Thyroid gland (tissue), 4 donors: ENCODE measurements at places on chromosomes 4 and X. TPM values are rescaled to one million over a fixed set of nuclear protein-coding genes. Genes with fewer than 3 reads are reported as not detected.

DNA sequence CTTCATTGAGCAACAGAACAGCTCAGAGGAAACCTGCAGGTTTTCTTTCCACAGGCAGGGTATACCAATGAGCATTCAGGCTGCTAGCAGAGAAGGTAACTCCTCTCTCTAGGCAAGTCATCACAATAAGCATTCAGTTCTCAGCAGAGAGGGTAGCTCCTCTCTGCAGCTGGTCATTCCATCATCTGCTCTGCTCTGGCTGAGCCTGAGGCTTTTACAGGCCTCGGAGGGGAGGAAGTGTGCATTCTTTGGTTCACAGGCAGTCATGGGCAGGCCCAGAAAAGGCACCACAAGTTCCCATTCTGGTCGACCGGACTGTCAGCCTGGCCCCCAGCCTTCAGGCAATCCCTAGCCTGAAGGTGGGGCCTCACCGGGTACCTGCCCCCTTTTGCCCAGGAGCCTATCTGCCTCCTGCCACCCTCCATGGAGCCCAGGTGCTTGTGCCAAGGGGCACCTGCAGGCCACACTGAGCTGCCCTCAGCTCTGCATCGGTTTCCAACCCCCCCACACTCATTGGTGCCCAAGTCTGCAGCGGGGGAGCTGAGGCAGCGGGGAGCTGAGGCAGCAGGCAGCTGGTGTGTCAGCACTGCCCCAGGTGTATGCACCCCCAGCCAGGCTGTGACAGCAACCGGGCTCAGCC, 83.1 kb downstream of the PRDM5 start:
- no peaks in the 10 kb centered on the region for H3K27me3 ChIP-seq
- no peak overlapping the region for H3K4me3 ChIP-seq
- no peak for DNase-seq
- H3K36me3 ChIP-seq, result no peaks in the 10 kb centered on the region
- no peak overlapping the region for H3K27ac ChIP-seq
- peaks cover 6% of the 10 kb centered on the region for H3K4me1 ChIP-seq

The CFI gene
- 58.5 TPM for total RNA-seq

The MAGEA11 gene
- total RNA-seq, result not detected

GRCh38 chr4:17132226-17132625, 233.8 kb upstream of the LDB2 start:
- DNase-seq, result no peak
- no peak overlapping the region for H3K4me3 ChIP-seq
- no peak overlapping the region for H3K27ac ChIP-seq
- H3K36me3 ChIP-seq, result no peaks in the 10 kb centered on the region
- no peaks in the 10 kb centered on the region for H3K4me1 ChIP-seq

The ZBED1 gene
- 32.4 TPM for total RNA-seq

The HPGD gene
- total RNA-seq, result 1.9 TPM

The PDLIM3 gene
- 262 TPM for total RNA-seq

DNA sequence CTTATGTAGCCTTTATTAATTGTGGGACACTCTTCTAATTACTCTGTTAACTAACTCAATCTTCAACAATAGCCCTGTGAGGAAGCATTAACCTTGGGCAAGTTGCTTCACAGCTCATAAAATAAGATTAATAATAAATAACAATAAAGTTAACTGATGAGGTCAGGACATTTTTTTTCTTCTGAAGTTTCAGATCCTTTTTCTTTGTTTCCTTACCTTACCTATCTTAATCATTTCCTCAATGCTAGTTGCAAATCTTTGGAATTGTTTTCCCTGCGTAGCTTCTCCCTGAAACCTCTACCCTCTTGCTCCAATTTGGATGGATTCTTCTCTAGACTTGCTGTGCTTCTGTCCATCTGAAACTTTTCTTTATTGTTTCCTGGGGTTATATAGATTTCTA, 17.5 kb upstream of the PLAC8 start:
- no peaks in the 10 kb centered on the region for H3K27me3 ChIP-seq
- H3K4me1 ChIP-seq, result no peaks in the 10 kb centered on the region
- H3K27ac ChIP-seq, result no peak overlapping the region
- H3K4me3 ChIP-seq, result no peak overlapping the region
- H3K36me3 ChIP-seq, result no peaks in the 10 kb centered on the region

The MAGED4B gene
- total RNA-seq, result 17.8 TPM

The TMPRSS11B gene
- not detected for total RNA-seq

- peak overlapping the region; percentile 2 for H3K27ac ChIP-seq
- no peaks in the 10 kb centered on the region for H3K27me3 ChIP-seq
- H3K4me3 ChIP-seq, result no peak overlapping the region
- DNase-seq, result peak; percentile 57
Measured at GRCh38 chr4:119041951-119042560, 93.6 kb upstream of the MYOZ2 start.

The FAT1 gene
- total RNA-seq, result 78.2 TPM

- no peak overlapping the region for H3K27ac ChIP-seq
- no peaks in the 10 kb centered on the region for H3K27me3 ChIP-seq
- H3K36me3 ChIP-seq, result no peaks in the 10 kb centered on the region
- no peak overlapping the region for H3K4me3 ChIP-seq
Measured at GRCh38 chr4:111650674-111651086, 494.6 kb upstream of the FAM241A start.

DNA sequence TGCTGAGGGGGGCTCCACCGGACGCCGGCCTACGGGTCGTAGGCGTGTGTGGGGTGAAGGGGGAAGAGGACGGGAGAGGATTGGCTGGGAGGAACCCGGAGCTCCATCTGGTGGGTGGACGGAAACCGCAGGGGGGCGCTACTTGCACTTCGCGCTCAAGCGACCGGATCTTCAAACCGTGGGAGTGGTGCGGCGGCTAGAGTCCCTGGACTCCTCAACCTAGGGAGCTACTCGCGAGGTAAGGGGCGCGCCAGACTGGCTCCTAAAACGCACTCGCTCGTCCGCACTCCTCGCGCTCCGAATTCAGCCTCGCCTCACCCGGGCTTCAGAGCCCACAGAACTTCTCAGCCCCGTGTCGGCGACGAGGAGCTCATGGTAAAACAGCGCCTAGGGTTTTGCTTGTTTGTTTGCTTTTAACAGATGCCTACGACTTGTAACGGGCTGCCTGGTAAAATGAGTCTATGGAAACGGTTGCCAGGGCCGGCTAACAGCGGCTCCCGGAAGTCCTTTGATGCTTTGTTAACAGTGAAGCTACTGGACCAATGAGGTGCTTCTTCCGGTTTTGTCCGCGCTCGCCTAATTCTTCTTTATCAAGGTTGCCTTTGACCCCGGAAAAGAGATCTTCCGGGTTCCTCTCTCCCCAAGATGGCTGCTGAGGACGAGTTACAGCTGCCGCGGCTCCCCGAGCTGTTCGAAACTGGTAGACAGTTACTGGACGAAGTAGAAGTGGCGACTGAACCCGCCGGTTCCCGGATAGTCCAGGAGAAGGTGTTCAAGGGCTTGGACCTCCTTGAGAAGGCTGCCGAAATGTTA, at the start of gene IGBP1:
Gene IGBP1, plus strand, starts transcription at position 145 of the 813 bp plus-strand sequence. Its CDS starts 501 bp downstream, at position 646.
- peaks cover 6% of the 10 kb centered on the region for H3K4me1 ChIP-seq
- H3K27ac ChIP-seq, result peak within 1 kb of the TSS; percentile 15
- H3K36me3 ChIP-seq, result no peaks in the 10 kb centered on the region
- peak; percentile 78 for DNase-seq
- peak within 1 kb of the TSS; percentile 64 for H3K4me3 ChIP-seq
- H3K27me3 ChIP-seq, result peaks cover 8% of the 10 kb centered on the region

- no peak for DNase-seq
- H3K27me3 ChIP-seq, result no peaks in the 10 kb centered on the region
- no peak overlapping the region for H3K4me3 ChIP-seq
- no peaks in the 10 kb centered on the region for H3K4me1 ChIP-seq
- H3K27ac ChIP-seq, result no peak overlapping the region
Measured at GRCh38 chrX:155534800-155535199, 76.4 kb upstream of the F8A3 start.

DNA sequence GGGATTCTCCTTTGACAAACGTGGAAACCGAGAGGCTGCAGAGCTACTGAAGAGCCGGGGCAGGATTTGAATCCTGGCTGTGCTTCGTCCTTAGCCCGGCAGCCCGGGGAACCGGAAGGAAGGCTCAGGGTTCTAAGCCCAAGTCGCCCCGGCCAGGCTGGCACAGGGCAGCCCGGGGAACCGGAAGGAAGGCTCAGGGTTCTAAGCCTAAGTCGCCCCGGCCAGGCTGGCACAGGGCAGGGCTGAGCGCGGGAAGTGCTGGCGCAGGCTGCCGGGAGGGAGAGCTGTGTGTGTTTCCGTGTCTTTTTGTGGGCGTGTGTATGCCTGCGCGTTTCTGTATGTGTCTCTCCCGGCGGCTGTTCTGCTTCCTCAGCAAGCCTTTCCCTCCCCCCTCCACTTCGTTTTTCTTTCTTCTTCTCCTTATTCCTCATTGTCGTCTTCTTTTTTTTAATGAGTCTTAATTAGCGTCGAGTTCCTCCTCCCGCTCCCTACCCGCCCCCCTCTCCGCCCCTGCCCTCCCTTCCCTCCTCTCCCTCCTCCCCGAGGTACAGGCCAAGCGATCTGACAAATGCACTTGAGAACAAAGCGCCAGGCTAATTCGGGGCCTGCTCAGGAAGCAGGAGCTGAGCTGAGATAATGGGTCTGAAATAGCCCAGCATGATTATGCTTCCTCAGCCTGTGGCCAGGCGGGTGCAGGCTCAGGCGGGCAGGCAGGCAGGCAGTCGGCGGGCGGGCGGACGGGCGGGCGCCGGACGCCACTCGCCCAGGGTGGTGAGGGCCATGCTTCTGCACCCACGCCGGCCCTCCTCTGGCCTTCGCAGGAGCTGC, 65.9 kb downstream of the EFNB1 start:
- H3K4me3 ChIP-seq, result no peak overlapping the region
- no peaks in the 10 kb centered on the region for H3K4me1 ChIP-seq

The SAT1 gene
- total RNA-seq, result 821 TPM

DNA sequence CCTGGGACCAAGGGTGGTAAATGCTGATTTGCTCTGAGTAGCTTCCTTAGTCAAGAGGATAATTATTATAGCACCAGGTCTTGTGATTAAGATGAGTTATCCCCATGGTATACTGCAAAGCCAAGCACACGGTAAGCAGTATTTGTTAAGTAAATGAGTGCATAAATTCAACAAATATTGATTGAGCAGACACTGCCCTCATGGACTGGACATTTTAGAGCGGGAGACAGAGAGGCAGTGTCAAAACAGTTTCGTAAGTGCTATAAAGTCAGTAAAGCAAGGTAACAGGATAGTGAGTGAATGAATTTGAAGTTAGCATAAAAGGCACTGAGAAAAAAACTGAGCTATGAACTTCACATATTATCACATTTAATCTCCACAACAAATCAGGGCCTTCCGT, 13.9 kb downstream of the PHF8 start:
- no peaks in the 10 kb centered on the region for H3K27me3 ChIP-seq
- no peak overlapping the region for H3K27ac ChIP-seq
- H3K4me1 ChIP-seq, result peaks cover 15% of the 10 kb centered on the region
- no peak for DNase-seq
- H3K4me3 ChIP-seq, result no peak overlapping the region

The AADAT gene
- 11.9 TPM for total RNA-seq

DNA sequence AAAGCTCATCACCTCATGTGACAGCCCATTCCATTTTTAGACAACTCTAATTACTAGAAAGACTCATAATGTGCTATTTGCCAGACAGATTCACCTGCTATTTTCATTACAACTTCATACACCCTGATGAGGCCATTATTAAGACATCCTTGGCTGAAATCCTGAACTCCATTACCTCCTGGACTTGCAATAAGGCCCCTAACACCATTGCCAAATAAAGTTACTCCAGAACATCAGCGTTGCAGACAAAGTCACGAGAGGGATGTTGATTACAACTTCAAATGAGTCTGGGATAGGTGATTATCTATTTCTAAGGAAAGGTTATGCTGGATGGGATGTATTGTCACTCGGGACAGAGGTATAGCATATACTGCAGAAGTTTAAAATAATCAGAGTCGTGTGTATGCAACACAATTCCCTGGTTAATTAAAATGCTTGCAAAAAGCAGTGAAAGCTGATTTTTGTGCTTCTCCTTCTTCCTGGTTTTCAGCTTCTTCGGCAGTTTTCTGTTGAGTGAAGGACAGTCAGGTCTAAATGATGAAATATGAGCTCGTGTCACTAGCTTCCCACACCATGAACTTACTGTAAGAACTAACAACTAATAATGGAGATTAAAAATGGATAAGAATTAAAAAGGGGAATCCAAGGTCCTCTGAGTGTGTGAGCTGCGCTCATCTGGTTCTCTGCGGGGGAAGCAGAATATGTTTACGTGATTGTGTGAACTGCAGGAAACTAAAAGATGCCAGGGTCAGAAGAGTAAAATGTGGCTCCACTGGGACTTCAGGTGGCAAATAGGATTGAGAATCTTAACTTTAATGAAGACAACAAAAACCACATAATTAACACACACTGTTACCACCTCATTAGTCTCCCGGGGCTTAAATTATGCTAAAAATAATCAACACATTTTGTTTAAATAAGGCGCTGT, 17.6 kb upstream of the SOD3 start:
- DNase-seq, result no peak
- H3K4me3 ChIP-seq, result no peak overlapping the region
- H3K27me3 ChIP-seq, result no peaks in the 10 kb centered on the region
- no peak overlapping the region for H3K27ac ChIP-seq

The AKAP14 gene
- not detected for total RNA-seq

DNA sequence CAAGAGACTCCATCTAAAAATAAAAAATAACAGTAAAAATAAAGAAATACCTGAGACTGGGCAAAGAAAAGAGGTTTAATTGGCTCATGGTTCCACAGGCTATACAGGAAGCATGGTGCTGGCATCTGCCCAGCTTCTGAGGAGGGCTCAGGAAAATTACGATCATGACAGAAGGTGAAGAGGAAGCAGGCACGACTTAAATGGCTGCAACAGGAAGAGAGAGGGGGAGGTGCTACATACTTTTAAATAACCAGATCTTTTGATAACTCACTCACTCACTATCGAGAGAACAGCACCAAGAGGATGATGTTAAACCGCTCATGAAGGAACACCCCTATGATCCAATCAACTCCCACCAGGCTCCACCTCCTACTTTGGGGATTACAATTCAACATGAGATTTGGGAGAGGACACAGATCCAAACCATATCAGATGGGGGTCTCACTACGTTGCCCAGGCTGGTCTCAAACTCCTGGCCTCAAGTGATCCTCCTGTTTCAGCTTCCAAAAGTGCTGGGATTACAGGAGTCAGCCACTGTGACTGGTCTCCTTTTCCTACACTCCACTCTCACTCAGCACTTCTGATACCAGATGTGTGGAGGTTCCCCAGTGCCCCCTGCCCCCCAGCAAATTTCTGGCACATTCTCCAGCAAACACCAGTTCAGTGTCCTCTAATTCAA, 11.9 kb upstream of the ZNF157 start:
- H3K4me3 ChIP-seq, result no peak overlapping the region
- no peaks in the 10 kb centered on the region for H3K36me3 ChIP-seq
- no peak overlapping the region for H3K27ac ChIP-seq
- no peaks in the 10 kb centered on the region for H3K27me3 ChIP-seq
- DNase-seq, result peak; percentile 5
